Activated T-helper 2 cell treated with anti-CD3 and anti-CD28 coated beads, Interferon-gamma antibody, Interleukin-2, Interleukin-4, amounts not matched to agents 10 μg/mL and 5 μg/mL and 100 μg/mL, durations not matched to agents 14 hours and 24 hours and 36 hours (primary cell): ENCODE measurements at places on chromosomes 2 and 18. TPM values are rescaled to one million over a fixed set of nuclear protein-coding genes. Genes with fewer than 3 reads are reported as not detected.

L3MBTL4 gene
- 0.05 and 0.11 TPM in 2 replicates for total RNA-seq

DNA sequence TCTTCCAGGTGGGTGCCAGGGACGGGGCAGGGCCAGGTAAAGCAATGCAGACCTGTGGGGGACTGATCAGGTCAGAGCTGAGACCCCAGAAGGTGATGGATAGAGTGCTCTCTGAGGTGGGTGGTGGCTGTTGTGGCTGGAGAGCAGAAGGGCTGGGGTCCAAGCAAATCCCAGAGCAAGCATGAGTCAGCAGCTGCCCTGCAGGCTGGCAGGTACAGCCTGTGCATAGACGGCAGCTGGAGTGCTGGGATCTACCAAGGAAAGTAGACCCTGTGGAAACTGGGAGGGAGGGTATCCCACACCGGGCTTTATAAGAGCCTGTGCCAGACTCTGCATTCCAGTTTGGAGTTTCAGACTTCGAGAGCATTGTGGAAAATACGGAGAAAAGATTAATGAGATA lies 663 bp downstream of the TRIM54 start:
- DNase-seq = no peak

SIX3 gene
- 0.25 and 0.34 TPM in 2 replicates for total RNA-seq

DNA sequence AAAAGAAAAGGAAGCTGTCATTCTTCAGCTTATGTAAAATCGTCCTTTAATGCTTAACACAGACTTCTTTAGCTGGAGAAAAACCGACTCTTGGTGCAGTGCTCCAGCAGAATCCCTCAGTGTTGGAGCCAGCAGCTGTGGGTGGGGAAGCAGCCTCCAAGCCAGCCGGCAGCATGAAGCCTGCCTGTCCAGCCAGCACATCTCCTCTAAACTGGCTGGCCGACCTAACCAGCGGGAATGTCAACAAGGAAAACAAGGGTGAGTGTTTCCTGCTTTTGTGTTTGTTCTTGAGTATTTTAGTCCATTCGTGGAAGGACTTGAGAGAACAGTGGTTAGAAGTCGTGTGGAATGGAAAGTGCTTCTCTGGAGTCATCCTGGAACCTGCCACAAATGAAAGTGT lies 38.9 kb downstream of the KDM3A start:
- no peak for DNase-seq

DNA sequence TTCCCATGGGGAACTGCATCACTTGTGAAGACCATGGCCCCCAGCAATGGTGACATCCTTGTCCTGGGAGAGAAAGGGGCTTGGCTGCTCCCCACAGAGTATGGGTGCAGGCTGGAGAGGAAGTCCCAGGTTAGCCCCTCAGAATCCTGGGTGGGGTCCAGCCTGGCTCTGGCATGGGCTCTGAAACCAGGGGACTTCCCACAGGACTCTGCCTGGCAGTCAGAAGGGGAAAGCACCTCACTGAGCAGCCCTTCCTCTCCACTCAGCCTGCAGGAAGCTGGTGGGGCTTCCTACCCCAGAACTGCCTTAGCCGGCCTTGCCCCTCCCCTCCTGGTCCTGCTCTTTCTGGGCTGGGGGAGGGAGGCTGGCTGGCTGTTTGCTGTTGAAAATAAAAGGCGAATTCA lies 3.7 kb downstream of the NEURL3 start:
- DNase-seq = peak; percentile 22

- no peak for DNase-seq
Observed at GRCh38 chr2:238116298-238117198, 16.4 kb downstream of the ESPNL start.

IRS1 gene
- 1.9 and 3.1 TPM in 2 replicates for total RNA-seq

DNA sequence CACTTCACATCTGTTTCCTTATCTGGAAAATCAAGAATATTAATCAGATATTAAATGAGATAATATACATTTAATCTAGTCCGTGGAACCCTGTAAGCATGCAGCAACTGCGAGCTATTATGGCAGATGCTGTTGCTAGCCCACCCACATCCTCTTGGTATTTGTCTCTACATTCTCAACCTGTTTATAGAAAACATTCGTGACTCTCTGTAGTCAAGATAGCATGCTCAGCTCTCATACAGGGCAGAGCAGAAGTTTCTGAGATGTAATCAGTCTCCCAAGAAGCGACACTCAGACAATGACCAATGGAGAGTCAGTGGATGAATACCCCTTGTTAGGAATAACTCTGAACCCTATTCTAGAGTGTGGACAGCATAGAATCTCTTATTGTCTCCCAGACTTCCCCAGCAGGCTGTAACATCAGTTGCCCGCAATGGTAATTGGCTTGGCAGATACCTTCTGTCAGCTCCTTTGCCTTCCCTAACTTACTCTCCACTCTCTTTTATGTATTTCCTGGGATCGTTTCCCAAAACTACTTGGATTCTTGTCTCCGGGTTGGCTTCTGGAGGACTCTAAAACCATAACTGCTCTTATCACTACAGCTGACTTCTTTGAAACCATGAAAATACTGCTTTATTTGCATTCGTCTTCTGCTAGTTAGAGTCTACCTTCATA lies 400.7 kb upstream of the TNP1 start:
- DNase-seq = no peak

ELOA2 gene
- total RNA-seq = not detected in 2 replicates
